NCI-H526 treated with DMSO at 0.1 percent for 48 hours (cell line): ENCODE measurements at places on chromosomes 7 and 10.

GRCh38 chr7:100674411-100675104 is 1.0 kb downstream of the GNB2 start:
- DNase-seq: no peak

DNA sequence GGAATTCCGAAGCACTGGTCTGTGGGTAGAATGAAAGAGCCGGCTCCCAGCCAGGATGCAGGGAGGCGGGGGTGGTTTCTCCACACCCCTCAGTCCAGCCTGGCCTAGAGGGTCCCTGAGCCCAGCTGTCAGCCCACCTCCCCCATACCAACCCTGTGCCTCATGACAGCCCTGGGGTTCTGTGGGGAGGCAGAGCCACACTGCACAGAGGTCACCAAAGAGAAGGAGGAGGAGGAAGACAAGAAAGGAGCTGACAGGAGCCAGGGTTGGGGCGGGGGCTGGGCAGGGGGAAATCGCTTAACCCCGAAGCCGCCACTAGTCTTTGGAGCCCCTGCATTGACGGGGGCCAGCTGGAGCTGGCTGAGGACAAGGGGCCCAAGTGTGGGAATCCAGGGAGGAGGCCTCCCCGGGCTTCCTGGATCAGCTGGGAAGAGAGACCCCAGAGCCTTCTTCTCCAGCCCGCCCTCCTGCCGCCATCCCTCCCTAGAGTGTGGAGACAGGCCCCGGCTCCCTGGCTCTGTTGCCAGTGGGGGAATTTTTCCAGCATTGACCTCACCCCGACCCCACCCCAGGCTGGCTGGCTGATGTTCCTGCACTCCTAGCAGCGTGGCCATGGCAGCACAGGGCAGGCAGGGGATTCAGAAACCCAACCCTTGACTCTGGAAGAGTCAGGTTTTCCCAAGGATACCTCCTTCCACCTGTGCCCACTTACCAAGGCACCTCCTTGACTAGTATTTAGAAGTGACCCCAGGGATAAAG is 32.5 kb downstream of the KAZALD1 start:
- DNase-seq: no peak

- DNase-seq: no peak
Observed at GRCh38 chr7:144606261-144606660, 202.8 kb upstream of the NOBOX start.

GRCh38 chr7:48424731-48425130 is 253.5 kb downstream of the ABCA13 start:
- no peak for DNase-seq

GRCh38 chr10:42976351-42977031 is 100.4 kb upstream of the RET start:
- no peak for DNase-seq

DNA sequence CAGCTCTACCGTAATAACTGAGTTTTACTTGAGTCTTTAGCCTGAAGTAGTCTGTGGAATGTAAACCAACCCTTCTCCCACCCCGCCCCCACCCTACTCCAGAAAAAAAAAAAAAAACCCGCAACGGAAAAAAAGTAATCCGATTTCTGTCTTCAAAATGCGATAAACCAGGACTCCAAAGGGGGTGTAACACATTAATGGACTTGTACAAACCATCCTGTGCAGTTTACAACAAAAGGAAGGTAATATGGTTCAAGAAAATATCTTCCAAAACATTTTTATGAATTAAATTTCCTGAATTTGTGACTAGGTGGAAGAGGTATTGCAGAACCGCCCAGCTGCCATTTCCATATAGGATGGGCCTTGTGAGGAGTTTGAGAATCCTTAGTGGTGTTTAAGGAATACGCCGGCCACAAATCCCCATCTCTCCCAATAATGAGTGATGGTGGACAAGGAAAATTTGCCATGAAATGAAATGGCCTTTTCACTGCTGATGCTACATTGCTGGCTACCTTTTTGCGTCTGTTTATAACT is 10.6 kb downstream of the SKIDA1 start:
- DNase-seq: no peak

GRCh38 chr10:45673074-45673648 is 589 bp upstream of the ZFAND4 start:
- no peak for DNase-seq

DNA sequence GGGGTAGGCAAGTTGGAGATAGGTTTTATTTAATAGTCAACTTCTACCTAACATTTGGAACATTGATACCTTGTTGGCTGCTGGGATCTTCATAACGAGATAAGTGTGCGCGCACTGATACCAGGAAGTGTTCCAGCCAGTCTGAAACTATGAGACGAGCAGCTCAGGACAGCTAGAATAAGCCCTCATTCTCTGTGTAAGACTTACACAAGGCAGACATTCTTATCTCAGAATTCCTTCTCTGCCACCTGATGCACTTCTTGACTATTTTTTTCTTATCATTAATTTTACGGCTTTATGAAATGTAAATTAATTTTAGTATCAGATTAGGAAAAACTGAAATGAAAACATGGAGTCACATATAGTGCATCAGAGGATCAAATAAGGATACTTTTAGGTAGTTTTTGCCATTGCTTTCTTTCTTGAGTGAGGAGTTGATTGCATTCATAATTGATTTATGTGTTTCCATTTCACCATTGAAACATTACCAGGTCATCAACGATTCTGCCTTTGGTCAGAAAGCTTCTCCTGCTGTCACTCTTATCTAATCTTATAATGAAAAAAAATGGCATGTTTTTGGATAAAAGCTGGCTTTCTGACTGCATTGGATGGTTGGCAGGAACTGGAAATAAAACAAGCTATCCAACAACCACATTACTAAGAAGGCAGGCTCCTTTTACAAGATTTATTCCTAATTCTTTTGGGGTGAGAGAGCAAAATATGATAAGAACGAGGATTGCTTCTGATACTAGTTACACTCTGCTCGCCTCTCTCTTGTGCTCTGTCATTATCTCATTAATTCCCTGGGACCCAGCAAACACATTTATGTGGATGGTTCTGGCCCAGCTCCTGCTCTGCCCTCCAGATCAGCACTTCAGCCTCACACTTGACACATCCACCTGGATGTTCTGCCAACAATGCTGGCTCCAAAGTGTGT is 40.4 kb upstream of the ABCB5 start:
- no peak for DNase-seq

GRCh38 chr7:23490357-23491135 is 20.3 kb upstream of the IGF2BP3 start:
- no peak for DNase-seq

GRCh38 chr7:21767300-21767900 is 178.3 kb downstream of the CDCA7L start:
- DNase-seq: peak; percentile 77

GRCh38 chr7:27165089-27165995 is at the start of gene HOXA9:
TSS of gene HOXA9 (minus strand) at chr7:27165537. CDS start at chr7:27165457, 80 bp downstream.
- DNase-seq: no peak

DNA sequence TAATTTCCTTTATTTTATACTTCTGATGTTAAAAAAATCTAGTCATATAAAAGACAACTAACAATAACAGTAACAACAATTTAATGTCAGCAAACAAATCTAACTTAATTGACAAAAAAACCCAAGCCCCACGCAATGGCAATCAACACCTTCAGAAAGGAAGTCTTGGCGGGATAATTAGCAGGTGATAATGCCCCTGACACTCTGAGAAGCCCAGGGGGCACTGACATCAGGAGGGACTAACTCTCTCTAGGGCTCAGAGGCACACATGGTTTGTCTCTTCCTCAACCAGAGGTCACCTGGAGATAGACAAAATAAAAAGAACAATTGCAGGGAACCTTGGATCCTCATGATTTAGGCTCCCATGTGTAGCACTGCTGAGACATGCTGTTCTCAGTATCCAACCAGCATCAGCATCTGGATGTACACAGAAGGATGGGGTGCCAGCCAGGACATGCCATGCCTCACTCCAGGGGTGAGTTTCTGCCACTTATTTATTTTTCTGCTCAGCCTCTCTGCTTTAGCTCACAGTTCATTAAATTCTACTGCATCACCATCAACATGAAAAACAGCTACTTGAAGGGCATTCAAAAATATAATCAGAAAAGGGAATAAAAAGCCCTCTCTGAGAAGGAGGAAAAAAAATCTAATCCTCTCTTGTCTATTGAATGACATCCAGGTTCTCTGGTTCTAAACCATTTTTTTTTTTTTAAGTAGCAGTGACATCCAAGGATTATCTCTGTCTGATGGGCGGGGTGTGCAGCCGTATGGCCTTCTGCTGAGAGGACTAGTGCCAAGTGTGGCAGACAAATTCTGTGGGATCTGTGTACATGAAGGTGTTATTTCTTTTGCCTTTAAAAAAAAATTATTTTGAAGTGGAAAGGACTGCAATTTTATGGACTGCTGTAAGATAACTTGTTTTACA is 96.3 kb downstream of the ATXN7L1 start:
- DNase-seq: no peak

- no peak for DNase-seq
Observed at GRCh38 chr7:110386006-110386405, 704.9 kb upstream of the LRRN3 start.

DNA sequence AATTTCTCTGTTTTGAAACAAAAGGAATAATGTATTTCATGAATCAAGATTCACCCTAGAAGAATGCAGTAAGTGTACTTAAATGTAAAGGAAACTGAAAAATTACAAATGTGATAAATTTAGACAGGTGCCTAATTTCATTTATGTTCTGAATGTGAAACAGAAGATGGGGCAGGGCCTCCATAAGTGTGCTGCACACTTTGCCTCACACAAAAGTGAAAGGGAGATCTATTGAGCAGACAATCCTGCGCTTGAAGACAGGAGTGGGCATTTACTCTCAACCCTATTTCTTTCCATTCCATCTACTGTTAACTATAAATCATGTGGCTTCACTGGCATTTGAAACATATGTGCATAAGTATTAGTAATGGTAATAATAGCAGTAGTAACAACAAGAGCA is 36.2 kb downstream of the GNG11 start:
- DNase-seq: no peak

DNA sequence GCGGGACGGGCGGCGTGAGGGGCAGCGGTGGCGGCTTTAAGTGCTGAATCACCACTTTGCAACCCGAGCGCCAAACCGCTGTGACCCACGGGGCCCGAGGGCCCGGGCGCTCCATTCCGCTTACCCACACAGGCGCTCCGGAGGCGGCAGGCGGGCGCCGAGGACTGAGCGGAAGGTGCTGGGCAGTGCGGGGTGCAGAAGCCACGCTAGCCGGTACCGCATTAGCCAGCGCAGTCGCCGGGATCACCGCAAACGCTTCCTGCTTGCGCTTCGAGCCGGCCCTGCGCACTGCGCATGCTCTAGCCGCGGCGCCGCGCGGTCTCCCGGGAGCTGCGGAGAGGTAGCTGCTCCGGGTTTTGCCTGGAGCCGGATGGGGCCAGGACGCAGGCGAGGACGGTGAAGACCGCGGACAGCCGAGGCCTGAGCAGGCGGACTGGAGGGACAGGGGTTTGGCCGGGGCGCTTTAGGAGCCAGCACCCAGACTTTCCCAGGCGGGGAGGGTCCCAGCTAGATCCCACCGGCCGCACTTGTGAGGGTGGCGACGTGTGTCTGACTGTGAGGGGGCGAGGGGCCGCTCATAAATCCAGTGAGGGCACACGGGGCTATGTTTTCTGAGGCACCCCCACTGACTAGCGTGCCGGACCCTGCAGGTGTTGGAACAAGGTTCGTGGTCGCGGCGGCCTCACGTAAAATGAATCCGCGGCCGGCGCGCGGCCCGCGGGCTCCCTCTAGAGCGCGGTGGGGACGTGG is at the start of gene IDE:
IDE (minus strand) TSS at position 296 of the 750 bp plus-strand sequence; CDS start at position 222, 74 bp downstream.
- DNase-seq: peak; percentile 76

- no peak for DNase-seq
Observed at GRCh38 chr10:73182568-73182967, 14.6 kb downstream of the FAM149B1 start.

DNA sequence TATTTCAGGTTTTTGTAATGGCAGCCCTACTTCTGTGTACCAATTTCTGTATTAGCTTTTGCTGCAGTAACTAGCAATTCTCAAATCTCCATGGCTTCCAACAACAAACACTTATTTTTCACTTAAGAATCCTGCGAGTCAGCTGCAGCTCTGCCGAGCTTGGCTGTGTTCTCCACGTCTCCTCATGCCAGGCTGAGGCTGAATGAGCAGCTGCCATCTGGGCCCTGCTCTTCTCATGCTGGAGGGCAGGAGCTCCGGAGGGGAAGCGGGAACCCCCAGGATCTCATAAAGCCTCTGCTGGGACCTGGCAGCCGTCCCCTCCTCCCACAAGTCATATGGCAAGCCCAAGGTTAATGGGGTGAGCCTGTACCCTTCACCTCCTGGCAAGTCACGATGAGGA is 591.1 kb downstream of the SDK1 start:
- no peak for DNase-seq

DNA sequence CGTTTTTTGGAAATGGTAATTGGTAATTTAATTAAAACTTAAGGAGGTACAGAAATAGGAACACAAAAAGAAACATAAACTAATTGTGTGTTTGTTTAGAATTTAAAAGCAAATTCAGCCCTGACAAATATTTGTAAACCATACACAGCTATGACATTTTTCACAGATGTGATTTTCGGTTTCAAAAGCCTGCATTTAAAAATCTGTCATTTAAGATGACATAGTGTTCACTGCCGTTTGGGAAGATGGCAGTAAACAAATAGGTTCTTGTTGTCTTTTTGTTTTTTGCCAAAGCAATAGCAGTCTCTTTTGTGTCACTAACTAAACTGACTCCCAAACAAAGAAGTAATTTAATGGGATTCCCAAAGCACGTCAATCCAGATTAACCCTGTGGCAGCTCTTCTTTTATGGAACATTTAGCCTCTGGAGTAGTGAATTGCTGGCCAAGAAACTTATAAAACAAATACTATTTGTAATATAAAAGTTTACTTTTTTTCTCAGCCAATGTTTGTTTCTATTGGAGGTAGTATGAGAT is 697.6 kb downstream of the PHTF2 start:
- DNase-seq: no peak

DNA sequence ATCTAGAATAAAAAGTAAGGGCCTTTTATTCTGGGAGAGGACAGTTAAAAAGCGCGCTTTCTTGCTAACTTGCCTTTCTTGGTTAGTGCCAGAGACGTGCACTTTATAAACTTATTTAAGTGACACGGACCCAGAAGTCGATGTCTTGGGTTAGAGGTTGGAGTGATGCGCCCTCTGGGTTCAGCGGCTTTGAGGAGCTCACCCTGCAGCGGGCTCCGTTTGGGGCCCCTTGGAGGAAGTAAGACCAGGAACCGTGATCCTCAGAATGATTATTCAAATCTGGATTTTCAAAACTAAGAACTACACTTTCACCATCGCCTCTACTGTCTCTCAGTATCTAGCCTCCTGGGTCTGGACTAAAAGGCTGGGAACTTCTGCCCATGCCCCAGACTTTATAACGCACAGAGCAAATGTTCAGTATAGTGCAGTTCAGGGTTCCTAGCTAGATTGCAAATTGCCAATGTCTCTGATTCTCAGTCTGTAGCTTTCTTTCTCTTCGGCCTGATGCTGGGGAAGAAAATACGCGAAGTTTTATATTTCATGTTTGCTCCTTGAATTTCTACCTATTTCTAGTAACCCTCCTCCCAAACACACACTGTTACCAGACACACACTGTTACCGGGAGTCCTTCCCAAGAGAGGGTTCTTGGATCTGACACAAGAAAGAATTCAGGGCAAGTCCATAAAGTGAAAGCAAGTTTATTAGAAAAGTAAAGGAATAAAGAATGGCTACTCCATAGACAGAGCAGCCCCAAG is 18.6 kb upstream of the SMO start:
- no peak for DNase-seq
